ENCODE measurements at places on chromosomes 16 and 17.
A peak's percentile ranks its signal among the peaks of the same experiment; 100 is the strongest.

DNA sequence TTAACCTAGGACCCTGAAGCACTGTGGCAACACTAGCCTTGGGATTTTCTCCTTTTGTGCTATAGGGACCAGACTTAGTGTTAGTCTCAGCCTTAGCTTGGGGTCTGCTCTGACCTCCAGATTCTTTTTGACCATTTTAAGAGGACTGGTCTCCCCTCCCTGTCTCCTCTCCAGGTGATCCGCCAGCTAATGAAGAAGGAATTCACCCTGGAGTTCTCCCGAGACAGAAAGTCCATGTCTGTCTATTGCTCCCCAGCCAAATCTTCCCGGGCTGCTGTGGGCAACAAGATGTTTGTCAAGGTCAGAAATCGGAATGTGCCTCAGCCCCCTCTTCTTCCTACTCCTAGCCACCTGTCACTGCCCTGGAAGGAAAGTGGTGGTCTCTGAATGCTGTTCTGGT is 19.5 kb downstream of the ATP2A1 start:
- DNase-seq, result no peak

DNA sequence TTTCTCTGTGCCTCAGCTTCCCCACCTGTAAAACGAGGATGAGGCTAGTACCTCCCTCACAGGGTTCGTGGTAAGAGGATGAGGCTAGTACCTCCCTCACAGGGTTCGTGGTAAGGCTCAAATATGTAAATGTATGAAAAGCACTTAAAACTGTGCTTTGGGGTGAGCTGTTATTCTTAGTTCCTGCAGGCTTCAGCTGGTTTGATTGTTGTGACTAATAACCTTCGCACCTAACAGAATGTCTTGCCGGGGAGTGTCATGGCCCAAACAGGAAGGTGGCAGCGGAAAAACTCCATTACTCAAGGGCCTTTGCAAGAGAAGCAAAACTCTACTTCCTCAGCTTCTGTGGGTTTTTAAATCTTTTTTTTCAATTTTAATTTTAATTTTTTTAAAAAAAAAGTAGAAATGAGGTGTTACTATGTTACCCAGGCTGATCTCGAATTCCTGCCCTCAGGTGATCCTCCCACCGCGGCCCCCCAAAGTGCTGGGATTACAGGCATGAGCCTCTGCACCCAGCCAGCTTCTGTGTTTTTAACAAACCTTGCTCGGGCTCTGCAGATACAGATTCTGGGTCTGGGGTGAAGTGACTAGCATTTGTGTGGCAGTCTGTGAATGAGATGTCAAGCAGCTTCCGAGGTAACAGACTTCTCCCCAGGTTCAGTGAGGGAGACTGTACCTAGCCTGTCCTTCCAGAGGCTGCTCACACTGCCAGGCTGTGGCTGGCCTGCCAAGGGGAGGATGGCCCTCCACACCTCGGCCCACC is 103.0 kb downstream of the RAB11FIP4 start:
- peak; percentile 47 for DNase-seq

- DNase-seq, result no peak
These were observed 42.1 kb downstream of the SYNRG start for GRCh38 chr17:37567137-37567536.

GRCh38 chr17:66467766-66468165 is 165.4 kb downstream of the PRKCA start:
- no peak for DNase-seq

DNA sequence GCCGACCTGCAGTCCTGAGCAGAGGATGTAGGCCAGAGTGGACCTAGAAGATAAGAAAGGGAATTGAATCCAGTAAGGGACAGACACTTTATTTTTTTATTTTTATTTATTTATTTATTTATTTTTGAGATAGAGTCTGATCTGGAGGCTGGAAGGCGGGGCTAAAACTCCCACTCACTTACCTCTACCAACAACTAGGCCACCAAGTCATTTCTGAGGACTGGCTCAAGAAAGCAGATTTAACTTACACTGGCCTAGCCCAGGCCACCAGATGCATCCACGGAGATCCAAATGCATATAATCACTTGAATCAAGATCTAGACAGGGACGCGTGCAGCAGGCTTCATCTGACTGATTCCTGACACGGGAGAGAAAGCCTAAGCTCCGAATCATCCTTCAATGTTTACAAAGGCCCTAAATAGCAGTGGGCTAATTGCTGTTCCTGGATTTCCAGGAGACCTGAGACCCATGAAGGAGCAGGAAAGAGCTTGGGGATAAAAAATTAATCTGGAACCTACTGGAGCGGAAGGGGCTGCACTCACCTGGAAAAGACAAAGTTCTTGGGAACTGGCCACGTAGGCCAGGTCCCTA is 1.1 kb upstream of the ALOX12 start:
- no peak for DNase-seq
